ENCODE measurements at places on chromosomes 3 and 15.

GRCh38 chr15:58453931-58454793 lies 22.4 kb downstream of the LIPC start:
- DNase-seq = no peak

DNA sequence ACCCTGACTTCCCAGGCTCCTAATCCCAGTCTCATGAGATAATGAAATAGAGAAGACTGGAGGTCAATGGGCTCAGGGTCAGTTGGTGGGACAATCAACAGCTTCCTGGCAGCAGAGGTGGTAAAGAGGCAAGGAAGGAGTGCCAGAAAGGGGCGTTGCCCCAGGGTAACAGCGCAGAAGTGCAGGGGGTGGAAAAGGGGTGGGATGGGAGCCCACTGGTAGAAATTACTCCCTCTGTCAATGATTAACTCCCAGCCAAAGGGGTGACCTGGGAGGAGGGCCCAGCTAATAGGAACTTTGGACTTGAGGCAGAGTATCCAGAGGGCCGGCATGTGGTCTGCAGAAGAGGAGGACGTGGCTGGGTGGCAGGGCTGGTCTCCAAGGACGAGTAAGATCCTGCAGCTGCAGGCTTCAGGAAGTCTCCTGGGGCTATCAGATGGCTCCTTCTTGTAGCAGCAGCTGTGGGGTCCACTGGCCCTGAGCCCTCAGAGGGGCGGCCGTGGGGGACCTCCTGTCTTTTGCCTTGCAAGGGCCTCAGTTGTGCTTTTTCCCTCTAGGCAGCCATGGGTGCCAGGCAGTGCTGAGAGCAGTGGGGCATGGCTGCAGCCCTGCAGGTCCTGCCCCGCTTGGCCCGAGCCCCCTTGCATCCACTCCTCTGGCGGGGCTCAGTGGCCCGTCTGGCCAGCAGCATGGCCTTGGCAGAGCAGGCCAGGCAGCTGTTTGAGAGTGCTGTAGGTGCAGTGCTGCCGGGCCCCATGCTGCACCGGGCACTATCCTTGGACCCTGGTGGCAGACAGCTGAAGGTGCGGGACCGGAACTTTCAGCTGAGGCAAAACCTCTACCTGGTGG lies 2.3 kb downstream of the GLYCTK start:
- DNase-seq = no peak

- no peak for DNase-seq
Measured at GRCh38 chr3:80087767-80088166, 320.0 kb upstream of the ROBO1 start.

- DNase-seq = no peak
Measured at GRCh38 chr3:160477750-160478149, 28.2 kb upstream of the TRIM59 start.

DNA sequence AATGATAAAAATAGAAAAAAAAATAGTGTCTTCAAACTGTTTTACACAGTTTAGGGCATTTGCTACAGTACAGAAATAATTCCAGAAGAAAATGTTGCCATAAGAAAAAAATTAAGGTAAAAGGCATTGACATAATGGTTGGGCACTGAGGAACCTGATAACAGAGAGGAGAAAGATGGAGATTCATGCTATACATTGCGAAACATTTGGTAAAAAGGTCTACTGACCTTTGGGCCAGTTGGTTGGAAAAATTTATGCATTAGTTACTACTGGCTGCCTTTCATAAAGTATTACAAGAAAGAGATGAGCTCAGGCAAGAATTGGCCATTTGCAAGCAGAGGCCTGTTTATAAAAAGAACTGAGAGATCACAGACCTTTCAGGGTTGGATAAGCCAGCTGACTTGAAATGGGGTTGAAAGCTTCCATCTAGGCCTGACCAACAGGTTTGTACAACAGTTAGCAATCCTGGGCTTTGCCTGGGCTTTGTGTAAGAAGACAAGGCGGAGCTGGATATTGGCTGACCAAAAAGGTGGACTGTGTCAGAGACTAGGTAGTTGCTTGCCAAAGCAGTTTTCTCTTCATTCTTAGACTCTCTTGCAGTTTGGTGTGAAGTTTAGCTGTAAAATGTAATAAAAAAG lies 166.6 kb upstream of the MCTP2 start:
- no peak for DNase-seq

GRCh38 chr3:160454995-160455394 lies 5.4 kb upstream of the TRIM59 start:
- no peak for DNase-seq

GRCh38 chr3:61594964-61595285 lies 33.6 kb downstream of the PTPRG start:
- no peak for DNase-seq

- no peak for DNase-seq
Measured at GRCh38 chr3:45871780-45872179, 14.6 kb upstream of the CCR9 start.

DNA sequence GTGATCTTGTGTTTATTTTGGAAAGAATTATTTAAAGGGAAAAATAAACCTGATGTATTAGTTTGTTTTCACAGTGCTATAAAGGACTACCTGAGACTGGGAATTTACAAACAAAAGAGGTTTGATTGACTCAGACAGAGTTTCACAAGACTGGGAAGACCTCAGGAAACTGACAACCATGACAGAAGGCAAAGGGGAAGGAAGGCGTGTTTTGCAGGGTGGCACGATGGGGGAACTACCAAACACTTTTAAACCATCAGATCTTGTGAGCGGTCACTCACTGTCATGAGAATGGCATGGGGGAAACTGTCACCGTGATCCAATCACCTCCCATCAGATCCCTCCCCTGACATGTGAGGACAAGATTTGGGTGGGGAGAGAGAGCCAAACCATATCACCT lies 87.0 kb downstream of the TP63 start:
- no peak for DNase-seq

DNA sequence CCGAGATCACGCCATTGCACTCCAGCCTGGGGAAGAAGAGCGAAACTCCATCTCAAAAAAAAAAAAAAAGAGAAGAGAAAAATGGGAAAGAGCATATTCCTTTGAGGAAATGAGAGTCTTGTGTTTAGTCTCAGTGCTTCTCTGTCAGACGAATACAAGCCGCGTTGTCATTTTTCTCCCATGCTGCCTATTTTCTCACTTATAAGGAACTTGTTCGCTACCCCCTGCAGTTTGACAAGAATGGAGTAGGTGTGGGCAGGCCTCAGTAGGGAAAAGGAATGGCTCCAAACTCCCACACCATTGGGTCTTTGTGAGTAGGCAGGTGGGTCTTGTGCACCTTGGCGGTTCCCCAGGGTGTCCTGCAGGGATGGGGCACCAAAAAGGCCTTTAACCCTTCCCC lies 6.5 kb downstream of the GPR160 start:
- DNase-seq = no peak

DNA sequence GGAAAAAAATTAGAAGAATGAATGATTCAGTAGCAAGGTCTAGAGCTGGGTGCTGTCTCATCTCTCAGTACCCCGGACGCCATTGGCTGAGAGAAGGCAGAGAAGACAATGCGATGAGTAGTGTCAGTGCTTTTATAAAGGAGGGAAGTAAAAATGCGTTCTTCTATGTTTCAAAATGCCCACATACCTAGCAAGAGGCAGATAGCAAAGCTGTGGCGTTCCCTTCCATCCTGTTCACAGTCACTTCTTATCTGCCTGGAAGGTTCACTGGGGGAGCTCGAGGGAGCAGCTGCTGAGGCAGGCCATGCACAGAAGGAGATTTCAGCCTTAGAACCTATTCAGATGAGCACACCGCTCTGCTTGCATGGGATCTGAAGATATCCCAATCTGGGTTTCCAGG lies 234.0 kb downstream of the RPLP1 start:
- DNase-seq = no peak

DNA sequence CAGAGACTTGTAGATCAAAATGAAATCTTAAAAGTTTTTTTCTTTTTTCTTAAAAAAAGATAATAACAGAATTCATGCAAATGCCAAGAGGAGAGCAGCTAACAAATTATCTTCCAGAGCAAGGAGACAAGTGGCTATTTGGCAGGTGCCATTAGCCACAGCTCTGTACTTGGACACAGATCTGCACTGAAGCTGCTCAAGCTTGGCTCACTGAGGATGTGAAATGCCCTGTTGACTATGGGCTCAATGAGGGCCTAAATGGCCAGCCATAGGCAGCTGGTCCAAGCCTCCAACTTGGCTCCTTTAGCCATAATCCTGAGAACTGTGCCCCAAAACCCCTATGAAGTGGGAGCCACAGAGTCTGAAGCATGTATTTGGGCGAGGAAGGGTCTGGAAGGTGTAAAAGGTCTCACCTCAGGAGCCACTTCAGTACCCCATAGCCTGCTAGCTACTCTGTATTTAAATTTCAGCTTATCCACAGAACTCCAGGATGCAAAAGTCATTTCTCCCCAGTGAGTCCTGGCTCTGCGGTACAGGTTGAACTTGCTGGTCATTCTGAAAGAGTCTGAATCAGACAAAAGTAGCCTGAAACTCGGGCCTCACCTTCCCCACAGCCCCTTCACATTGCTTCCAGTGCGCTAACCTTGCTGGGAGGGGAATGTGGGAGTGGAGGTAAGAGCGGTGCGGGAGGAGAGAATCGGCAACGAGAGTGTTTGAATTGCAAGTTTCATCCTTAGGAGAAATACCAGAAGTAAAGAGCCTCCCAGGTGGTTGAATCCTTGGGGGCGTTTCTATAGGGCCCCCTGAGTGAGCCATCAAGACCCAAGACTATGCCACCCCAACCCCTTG lies 48.0 kb downstream of the ZIC4 start:
- no peak for DNase-seq

DNA sequence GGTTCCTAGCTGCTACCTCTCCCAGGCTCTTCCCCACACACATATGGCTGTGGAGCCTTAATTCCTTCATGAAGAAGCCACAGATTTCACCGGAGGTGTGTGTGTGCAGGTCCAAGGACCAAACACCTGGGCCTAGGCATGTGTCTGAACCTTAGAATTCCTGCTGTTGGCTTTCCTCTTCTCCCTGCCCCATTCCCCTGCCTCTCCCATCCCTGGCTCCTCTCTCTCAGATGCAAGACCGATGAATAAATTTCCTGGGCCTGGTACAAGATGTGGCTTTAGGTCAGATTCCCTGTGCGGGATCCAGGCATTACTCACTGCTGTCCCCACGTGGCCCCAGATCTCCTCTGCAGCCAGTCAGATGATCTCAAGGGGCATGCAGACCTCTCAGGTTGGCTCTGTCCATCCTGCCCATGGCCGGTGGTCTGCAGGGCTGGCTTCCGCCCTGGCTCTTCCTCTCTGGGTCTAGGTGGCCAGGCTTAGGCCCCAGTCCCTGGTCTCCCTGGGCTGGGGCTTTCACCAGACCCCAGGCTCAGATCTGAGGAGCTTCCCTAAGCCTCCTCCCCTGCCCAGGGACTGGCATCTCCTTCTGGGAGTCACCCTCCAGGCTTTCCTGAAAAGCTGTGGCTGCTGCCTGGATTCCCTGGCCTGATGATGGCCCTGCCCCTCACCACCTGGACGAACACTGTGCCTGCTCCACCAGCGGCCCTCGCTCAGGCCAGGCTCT lies 20.5 kb downstream of the CCR9 start:
- no peak for DNase-seq

DNA sequence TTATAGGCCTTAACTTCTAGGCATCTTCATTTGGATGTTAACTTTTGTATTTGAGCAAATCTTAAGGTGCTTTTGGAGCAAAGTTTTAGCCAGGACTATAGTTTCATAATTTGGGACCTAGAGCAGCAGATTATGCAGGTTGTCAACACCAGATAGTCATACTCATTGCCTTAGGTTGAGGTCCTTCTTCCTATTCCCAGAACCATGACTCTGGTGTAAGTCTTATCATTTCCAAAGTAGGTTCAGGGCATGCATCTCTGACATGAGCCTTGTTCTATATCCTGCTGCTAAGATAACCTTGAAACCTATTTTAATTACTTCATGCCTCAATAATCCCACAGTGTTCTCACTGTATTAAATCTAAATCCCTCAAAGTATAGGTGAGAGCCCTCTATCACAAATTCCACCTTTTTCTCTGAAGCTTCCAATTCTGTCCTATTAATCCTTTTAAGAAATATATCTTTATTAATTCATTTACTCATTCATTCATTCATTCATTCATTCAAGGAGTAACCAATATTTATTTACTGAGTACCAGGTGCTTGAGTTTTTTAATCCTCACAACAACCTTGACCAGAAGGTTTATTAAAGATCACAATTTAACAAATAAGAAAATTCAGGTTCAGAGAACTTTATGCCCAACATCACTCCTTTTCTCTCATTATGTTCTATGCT lies 2.7 kb upstream of the FNDC3B start:
- no peak for DNase-seq

DNA sequence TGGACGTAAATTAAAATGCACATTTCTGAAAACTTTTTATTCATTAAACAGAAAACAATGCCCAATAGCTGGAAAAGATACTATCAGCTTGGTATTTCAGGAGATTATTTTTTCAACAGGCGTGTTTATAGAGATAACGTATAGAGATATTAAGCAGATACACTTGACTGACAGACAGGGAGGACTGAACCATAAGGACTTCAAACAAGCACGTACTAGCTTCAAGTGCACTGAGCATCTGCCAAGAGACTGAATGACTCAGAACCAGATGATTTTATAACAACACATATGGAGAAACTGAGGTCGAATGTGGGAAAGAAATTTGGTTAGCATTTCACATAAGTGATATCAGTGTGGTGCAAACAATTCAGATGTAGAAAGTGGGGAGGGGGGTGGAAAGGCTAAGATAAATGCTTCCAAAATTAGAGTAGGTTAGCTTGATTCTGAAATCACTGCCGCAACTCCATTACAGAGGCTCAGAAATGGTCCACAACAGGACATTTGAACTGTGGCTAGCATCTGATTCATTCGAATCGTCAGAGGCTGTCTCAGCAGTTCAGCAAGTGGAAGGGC lies 103.5 kb downstream of the SEMA6D start:
- DNase-seq = no peak

GRCh38 chr3:5095886-5096285 lies 26.2 kb upstream of the ARL8B start:
- DNase-seq = no peak

DNA sequence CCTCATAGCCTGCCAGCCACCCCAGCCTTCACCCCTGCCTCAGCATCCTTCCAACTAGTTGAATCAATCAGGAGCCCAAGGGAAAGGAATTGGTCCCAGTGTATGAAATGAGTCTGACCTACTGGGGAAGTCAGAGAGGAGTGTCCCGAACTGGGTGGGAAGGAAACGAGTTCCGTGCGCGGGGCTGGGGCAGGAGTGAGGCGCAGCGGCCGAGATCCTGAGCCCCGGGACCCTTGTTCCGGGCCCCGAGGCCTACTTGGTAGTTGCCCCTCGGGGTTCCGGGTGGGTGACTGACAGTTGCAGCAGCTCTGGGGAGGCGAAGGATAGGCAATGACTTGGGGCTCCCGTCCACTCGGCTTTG lies 1.1 kb upstream of the PLCL2 start:
- no peak for DNase-seq

GRCh38 chr3:129343643-129344360 lies 65.1 kb downstream of the HMCES start:
- DNase-seq = no peak
